ENCODE measurements at places on chromosomes 5 and 9.

DNA sequence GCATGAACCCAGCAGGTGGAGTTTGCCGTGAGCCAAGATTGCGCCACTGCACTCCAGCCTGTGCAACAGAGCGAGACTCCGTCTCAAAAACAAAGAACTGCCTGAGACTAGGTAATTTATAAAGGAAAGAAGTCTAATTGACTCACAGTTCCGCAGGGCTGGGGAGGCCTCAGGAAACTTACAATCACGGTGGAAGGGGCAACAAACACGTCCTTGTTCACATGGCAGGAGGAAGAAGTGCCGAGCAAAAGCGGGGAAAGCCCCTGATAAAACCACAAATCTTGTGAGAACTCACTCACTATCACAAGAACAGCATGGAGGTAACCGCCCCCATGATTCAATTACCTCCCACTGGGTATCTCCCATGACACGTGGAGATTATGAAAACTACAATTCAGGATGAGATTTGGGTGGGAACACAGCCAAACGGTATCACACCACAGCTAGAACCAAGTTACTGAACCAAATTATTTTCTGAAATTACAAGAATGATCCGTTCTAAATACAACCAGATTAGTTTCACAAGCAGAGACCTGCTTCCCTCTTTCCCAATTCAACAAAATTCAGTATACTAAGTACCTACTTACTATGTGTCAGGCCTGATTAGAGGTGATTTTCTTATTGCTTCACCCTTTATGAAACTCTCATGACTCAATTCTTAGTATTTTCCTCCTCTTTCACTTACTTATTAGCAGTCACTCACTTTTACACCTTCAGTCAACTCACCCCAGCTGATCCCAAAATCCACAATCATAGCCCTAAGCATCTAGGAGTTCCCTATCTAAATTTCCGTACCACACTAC lies 8.4 kb downstream of the UBTD2 start:
- DNase-seq: peak; percentile 66

DNA sequence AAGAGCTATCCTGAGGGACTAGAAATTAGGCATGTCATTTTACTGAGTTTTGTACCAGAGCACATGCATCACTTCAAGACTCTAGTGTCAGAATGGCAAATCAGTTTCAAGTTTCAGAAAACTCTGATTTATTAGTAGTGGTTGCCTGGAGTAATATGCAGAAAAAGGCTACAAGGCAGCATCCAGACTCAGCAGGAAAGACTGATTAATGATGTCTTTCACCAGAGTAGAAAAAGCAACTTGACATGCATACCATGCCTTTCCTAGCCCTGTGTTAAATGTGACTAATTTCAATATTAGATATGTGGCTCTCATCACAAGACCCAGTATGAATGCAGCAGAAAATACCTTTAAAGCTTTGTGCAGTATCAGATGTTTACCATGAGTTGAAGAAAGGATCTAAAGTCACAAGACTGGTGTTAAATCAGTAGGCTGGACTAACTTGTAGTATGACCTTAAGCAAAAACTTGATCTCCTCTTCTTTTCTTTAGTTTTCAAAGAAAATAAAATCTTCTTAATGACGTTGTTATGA lies 1251.2 kb upstream of the C9orf72 start:
- no peak for DNase-seq

DNA sequence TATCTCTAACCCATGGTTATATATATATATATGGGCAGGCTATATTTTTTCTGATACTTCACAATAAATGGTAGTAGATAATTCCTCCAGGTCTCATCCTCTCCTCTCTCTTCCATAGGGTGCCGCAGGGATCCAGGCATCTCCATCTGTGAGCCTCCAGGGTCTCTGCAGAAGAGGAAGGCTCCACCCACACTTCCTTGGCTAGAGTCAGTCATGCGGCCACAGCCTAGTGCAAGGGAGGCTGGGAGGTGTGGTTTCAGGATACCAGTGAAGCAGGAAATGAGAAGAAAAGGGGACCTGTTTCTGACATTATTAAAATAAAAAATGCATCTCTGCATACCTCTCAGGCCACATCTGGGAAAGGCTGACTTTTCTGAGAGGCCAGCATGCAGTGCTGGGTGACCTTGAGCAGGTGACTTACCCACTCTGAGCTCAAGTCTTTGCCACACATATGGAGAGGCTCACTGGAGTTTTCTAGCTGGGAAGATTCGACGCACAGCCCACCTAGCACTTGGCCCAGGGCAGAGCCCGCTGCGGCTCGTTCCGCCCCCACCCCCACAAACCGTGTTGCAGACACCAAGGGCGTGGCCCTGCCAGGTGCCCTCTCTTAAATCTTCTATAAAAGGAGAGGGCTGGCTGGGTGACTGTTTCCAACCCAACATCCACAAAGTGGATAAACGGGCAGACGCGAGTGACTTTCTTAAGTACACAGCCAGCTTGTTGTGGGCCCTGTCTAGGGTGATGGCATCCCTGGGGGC lies 47.9 kb downstream of the OLFM1 start:
- no peak for DNase-seq

DNA sequence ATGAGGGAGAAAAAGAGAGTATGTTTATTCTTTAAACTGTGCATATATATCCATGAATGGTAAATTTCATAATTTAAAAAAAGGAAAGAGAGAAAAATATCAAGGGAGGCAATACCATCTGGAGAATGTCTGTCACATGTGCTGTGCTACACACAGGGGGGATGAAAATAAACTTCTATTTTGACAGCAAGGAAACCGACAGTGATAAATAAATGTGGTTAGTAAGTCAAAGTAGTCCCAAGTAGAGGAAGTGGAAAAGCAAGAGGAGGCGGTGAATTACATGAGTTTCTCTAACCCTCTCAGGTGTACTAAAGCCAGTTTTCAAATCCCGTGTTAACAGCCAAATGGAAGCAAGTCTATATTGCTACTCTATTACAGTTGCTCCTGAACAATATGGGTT lies 83.3 kb downstream of the ICE1 start:
- DNase-seq: no peak

- no peak for DNase-seq
These were observed 6.6 kb upstream of the RNF20 start for GRCh38 chr9:101527066-101527465.

- no peak for DNase-seq
These were observed 604.8 kb downstream of the BNC2 start for GRCh38 chr9:16265688-16266087.

- no peak for DNase-seq
These were observed 16.7 kb downstream of the PSD2 start for GRCh38 chr5:139812323-139812722.

- no peak for DNase-seq
These were observed 30.7 kb upstream of the GRPEL2 start for GRCh38 chr5:149314571-149315111.

GRCh38 chr9:99050292-99050911 lies 54.5 kb upstream of the TGFBR1 start:
- no peak for DNase-seq

DNA sequence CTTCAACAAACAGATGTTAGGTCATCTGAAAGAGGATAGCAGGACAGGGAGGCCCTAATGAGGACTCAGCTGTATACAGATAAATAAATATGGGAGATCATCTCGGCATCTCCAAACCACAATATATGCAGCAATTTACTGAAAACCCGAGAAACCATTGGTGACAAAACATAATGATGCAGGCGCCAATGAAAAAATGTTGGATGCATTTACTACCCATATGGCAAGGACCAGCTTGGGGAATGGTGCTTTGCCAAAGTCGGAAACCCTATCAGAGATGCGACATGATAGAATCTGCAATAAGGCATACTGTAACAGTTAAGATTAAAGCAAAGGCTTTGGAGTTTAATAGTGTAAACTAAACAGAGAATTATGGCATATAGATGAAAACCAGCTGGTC lies 92.0 kb downstream of the SNCAIP start:
- DNase-seq: no peak

GRCh38 chr5:82549263-82549662 lies 271.1 kb upstream of the RPS23 start:
- DNase-seq: no peak

DNA sequence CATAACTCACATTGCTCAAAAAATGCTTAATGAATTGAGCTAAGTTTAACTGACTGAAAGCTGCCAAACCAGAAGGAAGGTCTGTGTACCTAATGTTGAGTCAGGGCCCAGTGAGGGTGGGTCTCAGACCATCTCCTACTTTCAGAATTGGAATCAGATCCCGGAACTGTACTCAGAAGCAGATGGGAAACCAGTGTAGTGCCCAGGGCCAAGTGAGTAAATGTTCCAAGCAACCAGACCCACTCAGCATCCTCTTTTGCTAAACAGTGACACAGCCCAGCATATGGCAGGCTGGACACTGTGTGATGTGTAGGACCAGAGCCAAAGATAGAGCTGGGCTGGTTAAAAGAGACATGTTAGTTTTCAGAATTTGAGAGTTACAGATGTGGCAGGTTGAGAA lies 94.1 kb downstream of the PLCXD3 start:
- DNase-seq: no peak

- no peak for DNase-seq
These were observed 58.6 kb downstream of the NPR3 start for GRCh38 chr5:32769711-32770110.

DNA sequence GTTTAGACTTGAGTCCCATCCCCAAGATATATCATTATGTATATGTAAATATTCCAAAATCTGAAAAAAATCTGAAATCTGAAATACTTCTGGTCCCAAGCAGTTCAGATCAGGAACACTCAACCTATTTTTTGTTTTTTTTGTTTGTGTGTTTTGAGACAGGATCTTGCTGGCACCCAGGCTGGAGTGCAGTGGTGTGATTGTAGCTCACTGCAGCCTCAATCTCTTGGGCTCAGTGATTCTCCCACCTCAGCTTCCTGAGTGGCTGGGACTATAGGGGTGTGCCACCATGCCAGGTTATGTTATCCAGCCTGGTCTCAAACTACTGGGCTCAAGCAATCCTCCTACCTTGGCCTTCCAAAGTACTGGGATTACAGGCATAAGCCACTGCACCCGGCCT lies 50.7 kb upstream of the TRAF1 start:
- no peak for DNase-seq

DNA sequence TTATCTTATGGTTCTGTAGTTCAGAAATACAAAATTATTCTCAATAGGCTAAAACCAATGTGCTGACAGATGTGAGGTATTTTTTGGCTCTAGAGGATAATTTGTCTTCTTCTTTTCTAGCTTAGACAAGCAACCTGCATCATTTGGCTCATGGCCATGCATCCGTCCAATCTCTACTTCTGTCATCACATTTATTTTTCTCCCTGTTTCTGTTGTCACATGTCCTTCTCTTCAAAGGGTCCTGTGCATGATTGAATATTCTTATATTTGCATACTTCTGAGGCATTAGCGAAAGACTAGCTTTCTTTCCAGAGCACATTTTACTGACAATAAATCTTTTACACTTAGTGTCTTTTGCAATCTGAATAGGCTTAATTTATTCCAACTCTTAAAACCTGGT lies 564.7 kb downstream of the CDH10 start:
- no peak for DNase-seq

GRCh38 chr9:97398999-97399758 lies 12.7 kb upstream of the TDRD7 start:
- DNase-seq: peak; percentile 57

DNA sequence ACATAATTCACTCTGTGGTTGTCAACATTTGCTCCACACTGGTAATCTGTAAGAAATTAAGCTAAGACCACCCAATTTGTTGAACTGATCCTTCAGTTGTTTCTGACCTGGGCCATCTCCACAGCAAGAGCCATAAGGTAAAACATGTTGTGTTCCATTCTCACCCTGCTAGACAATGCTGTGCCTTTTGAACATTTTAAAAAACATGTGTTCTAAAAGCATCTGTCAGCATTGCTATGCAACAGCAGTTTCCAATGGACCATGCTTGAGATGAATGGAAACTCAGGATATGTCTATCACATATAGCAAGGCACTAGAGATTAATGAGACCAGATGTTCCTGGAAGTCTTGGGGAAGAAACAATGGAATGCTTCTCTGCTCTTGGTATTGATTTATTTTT lies 455.1 kb upstream of the RGMB start:
- DNase-seq: no peak

- DNase-seq: no peak
These were observed 49.2 kb upstream of the TNC start for GRCh38 chr9:115167175-115167574.

- no peak for DNase-seq
These were observed 404.7 kb downstream of the TLE4 start for GRCh38 chr9:79976257-79977073.

DNA sequence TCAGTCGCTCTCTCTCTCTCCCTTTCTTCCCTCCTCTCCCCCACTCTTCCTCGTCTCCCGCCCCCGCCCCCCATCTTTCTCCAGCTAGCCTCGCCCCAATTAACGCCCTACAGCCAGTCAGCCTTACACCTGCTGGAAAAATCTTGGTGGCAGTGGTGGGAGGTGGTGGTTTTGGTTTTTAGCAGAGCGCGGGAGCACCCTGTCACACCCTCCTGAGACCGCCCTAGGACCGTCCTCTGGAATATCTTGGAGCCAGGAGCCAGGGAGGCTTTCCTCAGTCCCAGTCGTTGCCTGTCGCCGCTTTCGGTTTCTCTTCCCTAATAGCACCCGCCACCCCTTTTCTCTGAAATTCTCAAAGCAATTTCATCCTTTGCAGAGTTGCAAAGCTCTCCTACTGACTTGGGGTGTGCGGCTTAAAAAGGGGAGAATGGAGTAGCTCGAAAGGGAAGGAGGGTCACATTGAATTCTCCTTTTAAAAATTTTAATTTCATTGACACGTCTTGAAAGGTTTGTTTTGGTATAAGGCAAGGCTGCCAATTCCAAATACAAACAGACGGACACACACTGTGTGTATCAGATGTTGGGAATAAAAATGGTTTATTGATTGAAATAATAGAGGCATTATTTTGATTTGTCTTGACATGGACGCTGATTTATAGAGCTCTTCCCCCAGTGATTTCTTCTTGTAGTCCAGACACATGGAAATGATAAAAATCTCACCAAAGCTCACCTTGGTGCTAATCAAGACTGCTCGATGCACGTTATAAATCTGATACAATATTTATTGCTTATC lies 301.3 kb downstream of the PARP8 start:
- DNase-seq: no peak

- DNase-seq: no peak
These were observed 102.9 kb downstream of the RAPGEF6 start for GRCh38 chr5:131532031-131532640.

GRCh38 chr5:150782850-150783249 lies 4.3 kb downstream of the SMIM3 start:
- no peak for DNase-seq

GRCh38 chr5:5780253-5780652 lies 357.8 kb downstream of the ICE1 start:
- no peak for DNase-seq

- no peak for DNase-seq
These were observed 559.2 kb downstream of the PSAT1 start for GRCh38 chr9:78856144-78856543.

DNA sequence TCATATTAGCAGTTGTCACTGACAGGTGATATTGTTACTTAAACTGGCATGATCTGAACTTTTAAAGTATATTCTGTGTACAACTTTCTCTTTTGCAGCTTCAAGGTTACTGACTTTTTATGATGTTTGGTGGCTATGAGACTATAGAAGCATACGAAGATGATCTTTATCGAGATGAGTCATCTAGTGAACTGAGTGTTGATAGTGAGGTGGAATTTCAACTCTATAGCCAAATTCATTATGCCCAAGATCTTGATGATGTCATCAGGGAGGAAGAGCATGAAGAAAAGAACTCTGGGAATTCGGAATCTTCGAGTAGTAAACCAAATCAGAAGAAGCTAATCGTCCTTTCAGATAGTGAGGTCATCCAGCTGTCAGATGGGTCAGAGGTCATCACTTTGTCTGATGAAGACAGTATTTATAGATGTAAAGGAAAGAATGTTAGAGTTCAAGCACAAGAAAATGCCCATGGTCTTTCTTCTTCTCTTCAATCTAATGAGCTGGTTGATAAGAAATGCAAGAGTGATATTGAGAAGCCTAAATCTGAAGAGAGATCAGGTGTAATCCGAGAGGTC lies 5.9 kb downstream of the ZCCHC7 start:
- no peak for DNase-seq

Data from stimulated activated naive CD4-positive, alpha-beta T cell treated with Interleukin-2 at 50 U/mL for 16 hours (primary cell).